ENCODE measurements at places on chromosomes 2 and 18.

- no peak for DNase-seq
These were observed 17.0 kb upstream of the LINC00305 start for GRCh38 chr18:64165906-64166305.

DNA sequence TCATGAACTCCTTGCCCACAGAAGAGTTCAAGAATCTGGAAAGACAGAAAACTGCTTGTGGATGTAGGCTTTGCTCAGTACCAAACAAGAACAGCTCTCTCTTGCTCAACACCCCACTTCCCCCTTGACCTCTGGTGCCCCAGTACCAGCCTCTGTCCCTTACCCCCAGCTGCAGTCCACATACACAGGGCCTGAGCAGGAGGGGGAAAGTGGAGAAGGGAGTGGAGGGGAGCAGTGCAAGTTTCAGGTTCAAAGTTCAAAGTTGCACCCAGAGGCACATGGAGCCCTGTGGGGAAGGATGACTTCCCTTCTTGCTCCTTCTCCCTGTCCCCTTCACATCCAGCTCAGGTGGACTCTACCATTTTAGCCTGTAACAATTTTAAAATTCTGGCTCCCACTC lies 61.1 kb upstream of the LPIN2 start:
- no peak for DNase-seq

GRCh38 chr2:47098953-47099352 lies 56.2 kb downstream of the STPG4 start:
- DNase-seq = no peak

DNA sequence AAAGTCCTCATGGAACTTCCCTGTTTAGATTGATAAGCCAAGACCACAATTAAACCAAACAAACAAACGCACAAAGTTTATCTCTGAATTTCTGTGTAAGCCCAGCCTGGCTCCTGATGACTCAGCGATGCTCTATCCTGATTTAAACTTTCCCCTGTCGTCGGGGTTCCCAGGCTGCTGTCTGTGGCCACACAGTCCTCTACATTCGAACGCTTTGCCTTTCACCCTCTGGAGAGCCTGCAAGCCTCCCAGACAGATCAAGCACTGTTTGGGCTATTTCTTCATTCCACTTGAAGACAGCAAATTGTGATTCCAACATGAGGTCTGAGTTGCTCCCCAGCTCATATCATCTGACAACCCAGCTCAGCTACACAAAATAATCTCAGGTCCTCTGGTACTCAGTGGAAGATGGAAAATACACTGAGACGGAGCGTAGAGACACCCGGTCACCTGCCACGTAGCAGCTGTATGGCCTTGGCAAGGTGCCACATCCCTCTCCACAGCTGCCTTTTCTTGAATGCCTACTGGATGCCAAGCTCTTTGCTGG lies 51.2 kb downstream of the CYRIA start:
- DNase-seq = no peak

DNA sequence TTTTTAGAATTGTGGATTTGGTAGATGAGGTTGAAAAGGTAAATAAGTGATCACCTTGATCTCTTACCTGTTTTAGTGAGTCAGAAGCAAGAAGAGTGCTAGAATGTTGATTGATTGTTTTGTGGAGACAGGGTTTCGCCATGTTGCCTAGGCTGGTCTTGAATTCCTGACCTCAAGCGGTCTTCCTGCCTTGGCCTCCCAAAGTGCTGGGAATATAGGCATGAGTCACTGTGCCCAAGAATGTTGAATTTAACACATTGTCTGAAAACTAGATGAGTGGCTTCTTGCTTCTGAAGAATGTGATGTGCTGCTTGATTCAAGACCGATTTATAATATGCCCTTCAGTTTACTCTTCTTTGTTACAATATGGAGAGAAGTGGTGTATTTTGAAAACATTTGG lies 121.3 kb downstream of the FMNL2 start:
- DNase-seq = no peak
